Esophagus squamous epithelium (tissue), 5 donors: ENCODE measurements at places on chromosomes 5 and 9.

- no peak for DNase-seq
- no peaks in the 10 kb centered on the region for H3K27me3 ChIP-seq
- H3K4me1 ChIP-seq = peaks cover 51% of the 10 kb centered on the region
- H3K36me3 ChIP-seq = no peaks in the 10 kb centered on the region
Observed at GRCh38 chr9:129280623-129281271, 102.7 kb upstream of the IER5L start.

GRCh38 chr5:107900721-107901120 lies 230.0 kb upstream of the EFNA5 start:
- no peaks in the 10 kb centered on the region for H3K36me3 ChIP-seq
- H3K4me3 ChIP-seq = no peak overlapping the region
- H3K4me1 ChIP-seq = no peaks in the 10 kb centered on the region
- H3K27ac ChIP-seq = no peak overlapping the region
- no peak for DNase-seq
- H3K27me3 ChIP-seq = no peaks in the 10 kb centered on the region

- no peaks in the 10 kb centered on the region for H3K27me3 ChIP-seq
- DNase-seq = no peak
- no peak overlapping the region for H3K4me3 ChIP-seq
- no peak overlapping the region for H3K27ac ChIP-seq
- H3K36me3 ChIP-seq = no peaks in the 10 kb centered on the region
Observed at GRCh38 chr5:128920345-128921215, 44.7 kb upstream of the SLC27A6 start.

DNA sequence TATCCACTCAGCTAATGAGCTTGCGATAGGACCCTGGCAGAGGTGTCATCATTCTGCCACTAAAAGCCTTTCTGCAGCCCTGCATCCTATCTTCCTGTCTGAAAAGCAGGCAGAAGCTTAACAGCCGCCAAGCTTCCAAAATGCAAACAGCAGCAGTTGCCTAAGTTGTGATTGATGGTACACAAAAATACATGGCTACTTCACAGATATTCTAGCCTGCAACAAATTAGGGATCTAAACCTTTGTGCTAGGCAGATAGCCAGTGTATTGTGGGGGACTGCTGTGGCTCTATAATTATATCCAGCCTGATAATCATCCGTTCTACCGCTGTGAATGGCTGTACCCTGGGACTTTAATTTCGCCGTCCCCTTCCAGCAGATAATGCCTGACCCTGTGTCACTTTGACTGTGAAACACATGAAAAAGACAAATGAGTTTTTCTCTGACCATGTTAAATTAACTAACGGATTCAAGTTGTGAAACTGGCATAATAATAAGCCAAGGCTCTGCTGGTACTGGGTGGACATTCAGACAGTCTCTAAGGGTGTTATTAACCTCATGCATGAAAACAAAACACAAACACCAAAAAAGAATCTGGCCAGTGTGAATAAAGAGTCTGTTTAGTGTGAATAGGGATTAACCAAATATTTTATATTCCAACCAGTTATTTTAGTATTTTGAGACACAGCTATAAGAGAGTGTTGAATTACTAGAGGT lies 45.9 kb downstream of the SEMA6A start:
- no peak for DNase-seq
- H3K27me3 ChIP-seq = no peaks in the 10 kb centered on the region
- no peaks in the 10 kb centered on the region for H3K36me3 ChIP-seq
- H3K4me1 ChIP-seq = no peaks in the 10 kb centered on the region
- H3K27ac ChIP-seq = no peak overlapping the region
